ENCODE measurements at places on chromosomes 11 and 22. TPM values are rescaled to one million over a fixed set of nuclear protein-coding genes. Genes with fewer than 3 reads are reported as not detected.

RAC2 gene
- 11.5 TPM for total RNA-seq

GRCh38 chr11:56632329-56632728 lies 9.9 kb downstream of the OR5AP2 start:
- no peaks in the 10 kb centered on the region for H3K36me3 ChIP-seq
- no peak for DNase-seq
- no peak overlapping the region for H3K27ac ChIP-seq
- no peaks in the 10 kb centered on the region for H3K27me3 ChIP-seq
- H3K4me3 ChIP-seq = no peak overlapping the region

DNA sequence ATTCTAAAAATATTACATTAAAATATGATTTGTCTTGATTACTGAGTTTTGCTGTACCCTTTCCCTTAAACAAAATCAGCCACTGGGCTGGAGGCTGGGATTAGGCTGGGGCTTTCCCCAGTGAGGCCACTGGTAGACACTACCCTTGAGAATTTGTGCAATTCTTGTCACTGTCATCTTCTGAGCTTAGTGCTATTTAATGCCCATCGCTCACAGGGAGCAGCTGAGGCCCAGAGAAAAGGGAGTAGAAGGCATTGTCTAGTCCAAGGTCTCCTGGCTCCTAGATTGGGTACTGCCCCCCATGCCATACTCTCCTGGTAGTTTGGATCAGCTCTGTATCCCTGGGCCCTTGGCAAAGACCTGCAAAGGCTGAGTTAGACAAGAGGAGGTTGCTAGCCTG lies 6.7 kb downstream of the CHRM1 start:
- no peaks in the 10 kb centered on the region for H3K27me3 ChIP-seq
- DNase-seq = no peak
- no peaks in the 10 kb centered on the region for H3K36me3 ChIP-seq

- H3K27me3 ChIP-seq = no peaks in the 10 kb centered on the region
- no peaks in the 10 kb centered on the region for H3K4me1 ChIP-seq
- DNase-seq = no peak
Measured at GRCh38 chr11:106695506-106695905, 322.8 kb downstream of the GUCY1A2 start.

GRCh38 chr11:66868726-66869566 lies 12.1 kb downstream of the LRFN4 start:
- H3K4me1 ChIP-seq = no peaks in the 10 kb centered on the region
- H3K36me3 ChIP-seq = peaks cover 7% of the 10 kb centered on the region
- DNase-seq = no peak
- no peak overlapping the region for H3K4me3 ChIP-seq
- no peak overlapping the region for H3K27ac ChIP-seq

- H3K4me3 ChIP-seq = no peak overlapping the region
- peaks cover 30% of the 10 kb centered on the region for H3K36me3 ChIP-seq
- no peak for DNase-seq
- no peaks in the 10 kb centered on the region for H3K27me3 ChIP-seq
Measured at GRCh38 chr11:662689-663274, 25.7 kb downstream of the DRD4 start.

DNA sequence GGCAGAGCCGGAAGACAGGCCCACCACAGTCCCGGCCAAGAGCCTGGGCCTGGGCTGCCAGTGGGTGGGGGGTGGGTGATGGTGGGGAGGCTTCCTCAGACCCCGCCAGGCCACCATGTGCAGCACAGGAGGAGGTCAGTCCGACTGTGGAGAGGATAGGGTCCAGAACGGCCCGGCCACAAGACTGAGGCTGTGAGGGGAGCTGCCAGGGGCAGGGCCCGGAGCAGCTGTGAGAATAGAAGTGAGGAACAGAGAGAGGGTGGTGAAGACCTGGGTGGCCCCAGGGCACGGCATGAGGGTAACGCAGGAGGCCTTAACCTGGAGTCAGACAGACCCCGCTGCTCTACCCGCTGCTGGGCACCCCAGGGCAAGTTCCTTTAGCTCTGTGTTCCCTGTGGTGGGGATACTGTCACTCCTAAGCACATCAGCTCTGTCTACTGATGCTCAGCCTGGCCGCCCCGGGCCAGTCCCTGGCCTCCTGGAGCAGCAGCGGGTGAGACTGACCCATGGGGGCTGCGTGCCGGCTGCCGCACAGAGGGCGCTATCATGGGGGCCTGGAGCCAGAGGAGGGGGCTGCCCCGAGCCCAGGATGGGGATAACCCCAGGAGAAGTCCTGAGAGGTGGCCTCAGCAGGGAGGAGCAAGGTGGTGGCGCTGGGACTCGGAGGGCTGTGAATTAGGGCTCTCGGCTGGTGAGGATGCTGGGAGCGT lies 1.7 kb downstream of the FERMT3 start:
- peak overlapping the region; percentile 48 for H3K27ac ChIP-seq
- peak overlapping the region; percentile 24 for H3K4me3 ChIP-seq
- H3K27me3 ChIP-seq = no peaks in the 10 kb centered on the region
- H3K4me1 ChIP-seq = no peaks in the 10 kb centered on the region
- DNase-seq = no peak

DNA sequence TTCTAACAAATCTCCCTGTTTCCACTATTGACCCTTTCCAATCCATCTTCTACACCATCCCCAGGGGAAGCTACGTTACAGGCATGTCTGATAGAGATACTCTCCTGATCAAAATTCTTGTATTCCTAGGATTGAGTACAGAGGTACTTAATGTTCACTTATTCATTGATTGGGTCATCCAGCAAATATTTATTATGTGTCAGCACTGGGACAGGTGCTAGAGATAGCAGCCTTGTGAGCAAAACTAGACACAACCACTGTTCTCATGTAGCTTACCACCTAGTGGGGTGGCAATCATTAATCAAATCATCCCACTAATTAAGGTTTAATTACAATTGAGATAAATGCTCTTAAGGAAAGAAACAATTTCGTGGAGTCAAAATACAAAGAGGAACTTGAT lies 9.4 kb upstream of the RTCB start:
- no peak overlapping the region for H3K4me3 ChIP-seq
- no peak for DNase-seq

KIAA0930 gene
- total RNA-seq = 60.0 TPM

DNA sequence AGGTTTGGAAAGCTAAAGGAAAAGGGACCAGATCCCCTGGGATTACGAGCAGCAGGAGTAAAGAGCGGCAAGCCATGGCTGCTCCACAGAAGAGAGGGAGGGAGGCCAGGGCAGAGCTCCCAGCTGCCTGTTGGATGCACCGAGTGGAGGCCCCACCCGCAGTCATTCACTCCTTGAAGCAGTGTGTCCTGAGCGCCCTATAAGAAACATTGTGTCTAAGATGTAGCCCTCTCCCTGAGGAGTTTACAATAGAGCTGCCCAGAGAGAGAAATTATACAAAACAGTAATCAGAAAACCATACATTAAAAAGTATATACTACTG lies 54.7 kb upstream of the CSNK2A3 start:
- peaks cover 9% of the 10 kb centered on the region for H3K4me1 ChIP-seq
- H3K27me3 ChIP-seq = no peaks in the 10 kb centered on the region
- H3K36me3 ChIP-seq = no peaks in the 10 kb centered on the region

DNA sequence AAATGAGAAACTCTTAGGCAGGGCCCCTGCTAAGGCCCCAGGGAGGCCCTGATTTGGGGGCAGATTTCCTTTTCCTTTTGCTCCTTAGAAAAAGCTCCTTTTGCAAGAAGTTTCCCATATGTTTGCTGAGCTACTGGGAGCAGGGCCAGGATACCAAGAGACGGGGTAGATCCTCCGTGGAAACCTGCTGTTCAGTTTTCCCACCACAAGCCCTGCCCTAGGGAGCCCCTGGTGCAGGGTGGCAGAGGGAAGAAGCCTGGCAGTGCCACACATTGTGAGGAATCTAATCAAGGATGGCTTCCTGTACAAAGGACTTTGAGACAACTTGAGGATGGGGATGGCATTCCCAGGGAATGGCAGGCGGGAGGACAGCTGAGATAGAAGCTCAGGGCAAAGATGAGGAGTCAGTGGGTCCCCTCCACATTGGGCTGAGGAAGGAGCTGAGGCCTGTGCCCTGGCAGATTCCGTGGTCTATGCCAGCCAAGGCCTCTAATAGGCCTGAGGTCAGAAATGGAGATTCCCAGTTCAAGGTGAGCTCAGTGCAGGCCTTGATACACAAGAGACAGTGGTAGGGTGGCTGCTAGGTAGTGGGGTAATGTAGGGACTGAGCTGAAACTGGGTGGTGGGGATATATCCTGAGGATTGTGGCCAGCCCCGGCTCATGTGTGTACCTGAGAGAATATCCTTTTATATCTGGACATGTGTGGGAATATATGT lies 15.0 kb downstream of the TUB start:
- H3K27me3 ChIP-seq = no peaks in the 10 kb centered on the region
- H3K27ac ChIP-seq = no peak overlapping the region
- H3K36me3 ChIP-seq = peaks cover 58% of the 10 kb centered on the region
- DNase-seq = no peak
- H3K4me1 ChIP-seq = no peaks in the 10 kb centered on the region
- H3K4me3 ChIP-seq = no peak overlapping the region

DNA sequence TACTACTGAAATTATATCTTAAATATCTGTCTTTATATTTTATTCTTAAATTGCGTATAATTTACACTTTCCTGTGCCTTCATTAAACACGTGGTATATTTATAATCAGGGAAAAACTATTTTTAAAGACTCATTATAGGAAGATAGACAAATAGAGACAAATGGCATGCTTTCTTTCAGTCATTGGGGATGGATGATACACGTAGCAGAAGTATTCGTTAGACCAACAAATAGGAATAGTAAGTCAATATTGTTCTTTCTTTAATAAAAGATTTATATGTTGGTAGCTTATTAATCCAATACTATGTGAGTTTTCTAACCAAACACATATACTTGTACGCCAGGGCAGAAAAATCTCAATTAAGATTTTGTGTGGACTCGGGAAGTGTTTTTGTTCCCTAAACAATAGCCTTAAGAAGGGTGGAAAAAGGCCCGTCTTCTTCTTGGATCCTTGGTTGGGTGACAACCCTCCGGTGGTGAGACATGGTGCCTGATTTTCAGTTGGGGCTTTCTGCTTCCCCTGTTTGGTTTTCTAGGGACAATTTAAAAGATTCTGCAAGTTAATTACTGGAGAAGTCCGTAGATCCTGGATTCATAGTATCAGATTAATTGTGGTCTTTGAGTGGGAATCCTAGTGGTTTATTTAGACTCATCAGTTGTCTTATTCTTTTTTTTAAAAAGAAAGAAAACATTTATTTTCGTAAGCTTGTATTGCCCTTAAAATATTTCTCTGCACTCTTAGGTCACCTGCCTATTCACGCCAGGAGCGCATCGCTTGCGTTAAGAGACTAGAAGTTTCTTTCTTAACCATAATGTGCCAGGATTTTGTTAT lies 83.5 kb upstream of the WNT7B start:
- DNase-seq = no peak
- peaks cover 72% of the 10 kb centered on the region for H3K4me1 ChIP-seq
- H3K36me3 ChIP-seq = no peaks in the 10 kb centered on the region
- peak overlapping the region; percentile 95 for H3K4me3 ChIP-seq
- no peaks in the 10 kb centered on the region for H3K27me3 ChIP-seq

DNA sequence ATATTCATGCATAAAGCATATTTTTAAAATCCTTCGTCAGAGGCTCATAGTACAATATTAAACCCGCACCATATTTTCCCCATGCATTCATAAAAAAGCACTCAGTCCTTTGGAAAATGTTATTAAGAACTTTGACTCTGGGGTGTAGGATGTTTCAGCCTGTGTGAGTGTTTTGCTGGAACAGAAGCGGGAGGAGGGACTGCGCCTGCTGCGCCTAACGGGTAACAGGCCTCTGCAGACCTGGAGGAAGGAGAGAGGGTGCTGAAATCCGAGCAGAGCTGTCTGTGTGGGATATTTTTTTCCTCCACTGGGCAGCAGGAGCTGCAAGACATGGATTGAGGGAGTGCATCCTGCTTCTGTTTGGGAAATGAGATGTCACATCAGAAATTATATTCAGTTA lies 483.0 kb downstream of the BRD1 start:
- no peak overlapping the region for H3K27ac ChIP-seq
- H3K36me3 ChIP-seq = no peaks in the 10 kb centered on the region
- no peaks in the 10 kb centered on the region for H3K4me1 ChIP-seq
- H3K27me3 ChIP-seq = no peaks in the 10 kb centered on the region
- H3K4me3 ChIP-seq = no peak overlapping the region

- no peak overlapping the region for H3K27ac ChIP-seq
- H3K27me3 ChIP-seq = no peaks in the 10 kb centered on the region
- no peak for DNase-seq
- H3K4me1 ChIP-seq = no peaks in the 10 kb centered on the region
Measured at GRCh38 chr11:14725150-14725549, 81.5 kb downstream of the PDE3B start.

APOL4 gene
- not detected for total RNA-seq

- DNase-seq = no peak
- no peak overlapping the region for H3K27ac ChIP-seq
- H3K4me3 ChIP-seq = no peak overlapping the region
- H3K4me1 ChIP-seq = no peaks in the 10 kb centered on the region
Measured at GRCh38 chr22:39722501-39722900, 151.9 kb downstream of the CACNA1I start.

DNA sequence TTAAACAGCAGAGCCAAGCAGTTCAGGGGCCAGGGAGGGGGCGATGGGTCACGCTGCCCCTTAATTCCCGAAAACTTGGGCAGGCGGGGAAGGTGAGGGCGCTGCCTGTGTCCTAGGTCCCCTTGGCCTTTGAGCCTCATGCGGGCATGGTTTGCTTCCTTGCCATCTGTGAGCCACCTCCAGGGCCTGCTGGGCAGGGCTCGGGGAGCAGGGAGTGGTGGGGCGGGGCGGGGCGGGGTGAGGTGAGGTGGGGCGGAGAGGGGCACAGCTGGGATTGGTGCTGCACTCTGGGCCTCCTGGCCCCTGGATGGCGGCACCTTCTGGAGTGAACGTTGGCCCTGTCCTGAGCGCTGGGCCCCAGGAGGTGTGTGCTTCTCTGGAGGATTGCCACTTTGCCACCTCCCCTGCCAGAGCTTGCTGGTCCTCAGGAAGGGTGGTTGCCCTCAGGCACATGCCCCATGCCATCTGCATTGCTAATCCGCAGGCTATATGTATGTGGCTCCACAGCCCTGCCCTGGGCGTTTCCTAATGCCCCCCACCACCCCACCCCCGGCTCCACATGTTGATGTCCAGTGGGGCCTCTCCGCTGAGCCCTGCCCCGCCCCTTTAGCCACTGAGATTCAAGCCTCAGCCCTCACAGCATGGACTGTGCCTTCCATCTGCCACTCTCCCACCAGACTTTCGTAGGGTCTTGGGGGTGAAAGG lies 352.5 kb downstream of the TBC1D22A start:
- no peaks in the 10 kb centered on the region for H3K4me1 ChIP-seq
- peaks cover 13% of the 10 kb centered on the region for H3K36me3 ChIP-seq
- H3K4me3 ChIP-seq = no peak overlapping the region
- no peak for DNase-seq
